ENCODE measurements at places on chromosomes 6 and 20. TPM values are rescaled to one million over a fixed set of nuclear protein-coding genes. Genes with fewer than 3 reads are reported as not detected.

Gene IL17A
- not detected for polyA plus RNA-seq

Gene UNC93A
- polyA plus RNA-seq, result 5.5 TPM

GRCh38 chr6:39517756-39518155 lies 195.3 kb upstream of the KCNK16 start:
- DNase-seq, result no peak

Gene ARMC2
- 15.0 TPM for polyA plus RNA-seq

Gene DDO
- 0.14 TPM for polyA plus RNA-seq

DNA sequence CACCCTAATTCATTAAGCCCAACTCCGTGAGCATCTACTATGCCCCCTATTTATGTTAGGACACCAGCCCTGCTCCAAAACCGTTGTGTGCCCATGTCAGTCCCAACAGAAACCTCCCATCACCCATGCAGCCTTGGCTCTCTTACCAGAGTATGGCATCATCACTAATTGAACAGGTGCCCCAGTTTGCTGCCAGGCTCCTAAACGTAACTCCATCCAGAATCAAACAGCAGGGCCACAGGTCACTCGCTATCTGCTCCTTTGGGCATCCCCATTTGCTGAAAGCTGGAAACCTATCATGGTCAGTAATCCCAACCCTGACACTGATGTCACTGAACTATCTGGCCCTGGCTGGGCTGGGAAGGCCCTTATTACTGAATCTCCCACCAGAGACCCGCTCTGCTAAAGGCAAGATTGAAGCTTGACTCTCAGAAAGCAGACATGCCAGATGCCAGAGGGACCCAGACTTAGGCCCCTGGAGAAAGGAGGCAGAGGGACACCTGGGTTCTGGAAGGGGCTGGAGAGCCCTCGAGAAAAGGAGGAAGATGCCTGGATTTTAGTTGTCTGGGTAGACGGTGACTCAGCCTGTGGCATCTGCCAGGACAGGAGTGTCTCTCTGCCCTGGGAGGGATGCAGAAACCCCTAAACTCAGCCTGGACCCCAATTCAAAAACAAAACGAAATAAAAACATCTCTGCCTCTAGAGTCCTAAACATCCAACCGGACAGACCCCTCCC lies 14.0 kb downstream of the MUCL3 start:
- DNase-seq, result no peak

Gene FAM217A
- 1.9 TPM for polyA plus RNA-seq

GRCh38 chr6:25550631-25551030 lies 101.4 kb upstream of the SCGN start:
- no peak for DNase-seq

Gene TMX4
- polyA plus RNA-seq, result 54.9 TPM

Gene NFATC2
- 2.4 TPM for polyA plus RNA-seq

DNA sequence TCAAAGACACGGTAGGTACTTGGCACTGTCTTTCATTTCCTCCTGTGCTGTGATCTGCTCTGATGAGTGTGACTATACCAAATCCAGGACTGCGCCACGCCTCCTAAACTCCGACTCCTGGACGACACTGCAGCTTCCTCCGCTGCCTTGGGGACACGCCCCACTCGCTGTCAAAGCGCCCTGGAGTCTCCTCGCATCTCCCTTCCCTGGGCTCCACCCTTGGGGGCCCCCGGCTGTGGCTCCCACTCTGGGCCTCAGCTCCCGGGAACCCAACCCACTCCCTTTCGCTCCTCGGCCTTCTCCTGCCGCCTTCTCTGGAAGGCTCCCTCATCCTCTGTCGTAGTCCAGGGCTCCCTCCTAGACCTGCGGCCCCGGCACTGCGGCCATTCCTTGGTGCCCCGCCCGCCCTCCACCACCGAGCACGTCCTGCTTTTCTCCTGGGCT lies 61.2 kb downstream of the RSPH3 start:
- no peak for DNase-seq

DNA sequence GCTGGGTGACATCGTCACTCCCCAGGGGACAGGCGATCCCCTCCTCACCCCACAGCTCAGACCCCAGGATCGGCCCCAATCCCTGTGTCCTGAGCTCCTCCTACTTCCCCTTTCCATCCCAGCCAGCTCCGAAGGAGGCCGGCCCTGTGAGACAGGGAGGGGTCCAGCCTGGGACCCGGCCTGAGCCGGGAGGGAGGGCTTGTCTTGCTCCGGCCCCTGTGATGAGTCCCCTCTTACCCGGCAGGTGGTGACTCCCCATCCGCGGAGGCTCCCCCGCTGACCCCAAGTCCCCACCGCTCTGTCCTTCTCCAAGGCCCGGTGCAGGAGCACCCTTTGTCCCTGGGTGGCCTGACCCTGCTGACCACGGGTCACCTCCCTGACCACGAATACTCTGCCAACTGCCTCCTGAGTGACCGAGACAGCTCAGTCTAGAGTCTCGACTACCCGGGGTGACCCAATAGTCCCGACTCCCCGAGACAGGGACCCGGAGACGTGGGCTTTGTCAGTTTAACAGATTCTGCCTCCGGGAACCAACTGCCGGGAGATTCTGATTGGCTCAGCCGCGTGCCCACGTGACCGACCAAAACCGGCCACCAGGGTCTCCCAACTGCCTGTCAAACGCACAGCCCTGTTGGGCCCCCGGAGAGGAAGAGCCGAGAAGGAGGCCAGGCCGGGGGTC lies 187.4 kb upstream of the PROKR2 start:
- no peak for DNase-seq

Gene MCM8
- 16.3 TPM for polyA plus RNA-seq

DNA sequence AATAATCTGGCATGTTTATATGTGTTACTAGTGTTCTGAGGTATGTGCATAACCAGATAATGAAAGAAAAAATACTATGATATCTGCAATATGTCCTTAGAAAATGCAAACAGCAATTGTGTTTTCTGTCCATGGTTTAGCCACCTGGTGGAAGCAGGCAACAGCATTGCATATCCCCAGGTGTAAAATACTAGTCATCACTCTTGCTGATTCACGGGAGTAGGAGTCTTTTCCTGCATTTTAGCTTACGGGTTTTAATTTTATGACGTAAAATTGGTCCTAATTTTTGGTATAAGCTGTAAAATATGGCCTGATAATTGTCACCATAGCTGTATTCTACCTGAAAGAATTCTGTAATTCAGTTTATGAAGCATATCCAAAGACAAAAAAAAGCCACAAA lies 2.5 kb downstream of the RNF182 start:
- DNase-seq, result no peak

Gene TTLL9
- polyA plus RNA-seq, result 2.5 TPM

Gene ASIP
- 0.22 TPM for polyA plus RNA-seq

GRCh38 chr20:63773571-63774241 lies 34.1 kb downstream of the SLC2A4RG start:
- DNase-seq, result no peak

DNA sequence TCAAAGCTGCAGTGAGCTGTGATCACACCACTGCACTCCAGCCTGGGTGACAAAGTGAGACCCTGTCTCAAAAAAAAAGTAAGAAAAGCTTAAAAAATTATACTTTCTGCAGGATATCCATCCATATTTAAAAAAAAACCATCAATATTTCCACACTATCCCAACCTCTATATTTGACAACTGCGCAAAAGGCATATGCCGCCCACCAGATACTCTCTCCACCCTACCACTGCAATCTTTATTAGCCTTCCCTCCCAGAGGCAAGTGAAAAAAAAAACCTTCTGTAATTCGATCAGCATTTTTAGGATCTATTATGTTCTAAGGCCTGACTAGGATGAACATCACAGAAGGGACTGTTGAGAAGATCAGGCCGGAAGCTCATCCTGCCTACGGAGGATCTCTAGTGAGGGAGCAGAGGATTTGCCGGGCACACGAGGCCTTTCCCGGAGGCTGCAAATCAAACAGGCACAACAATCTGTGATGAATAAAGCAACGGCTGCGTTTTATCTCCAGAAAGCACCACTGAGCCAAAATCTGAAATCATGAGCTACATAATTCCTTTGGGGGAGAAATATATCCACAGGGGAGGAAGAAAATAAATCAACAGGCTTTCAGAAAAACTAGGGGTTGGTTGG lies 65.9 kb downstream of the GFOD1 start:
- no peak for DNase-seq

Gene DEFB124
- polyA plus RNA-seq, result 0.49 TPM
